ENCODE measurements at places on chromosomes 2 and 18. TPM values are rescaled to one million over a fixed set of nuclear protein-coding genes. Genes with fewer than 3 reads are reported as not detected.

DNA sequence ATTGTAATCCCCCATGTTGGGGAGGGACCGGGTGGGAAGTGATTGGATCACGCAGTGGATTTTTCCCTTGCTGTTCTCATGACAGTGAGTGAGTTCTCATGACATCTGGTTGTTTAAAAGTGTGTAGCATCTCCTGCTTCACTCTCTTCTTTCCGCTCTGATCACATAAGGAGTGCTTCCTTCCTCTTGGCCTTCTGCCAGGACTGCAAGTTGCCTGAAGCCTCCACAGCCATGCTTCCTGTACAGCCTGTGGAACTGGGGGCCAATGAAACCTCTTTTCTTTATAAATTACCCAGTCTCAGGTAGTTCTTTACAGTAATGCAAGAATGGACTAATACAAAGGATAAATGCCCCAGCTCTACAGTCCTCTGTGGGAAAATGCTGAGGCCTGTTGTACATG is 437.5 kb upstream of the NXPH2 start:
- DNase-seq = no peak

- DNase-seq = no peak
Measured at GRCh38 chr2:211512806-211513205, 956.4 kb downstream of the CPS1 start.

GRCh38 chr18:24818441-24818840 is 358.0 kb downstream of the HRH4 start:
- DNase-seq = no peak

DNA sequence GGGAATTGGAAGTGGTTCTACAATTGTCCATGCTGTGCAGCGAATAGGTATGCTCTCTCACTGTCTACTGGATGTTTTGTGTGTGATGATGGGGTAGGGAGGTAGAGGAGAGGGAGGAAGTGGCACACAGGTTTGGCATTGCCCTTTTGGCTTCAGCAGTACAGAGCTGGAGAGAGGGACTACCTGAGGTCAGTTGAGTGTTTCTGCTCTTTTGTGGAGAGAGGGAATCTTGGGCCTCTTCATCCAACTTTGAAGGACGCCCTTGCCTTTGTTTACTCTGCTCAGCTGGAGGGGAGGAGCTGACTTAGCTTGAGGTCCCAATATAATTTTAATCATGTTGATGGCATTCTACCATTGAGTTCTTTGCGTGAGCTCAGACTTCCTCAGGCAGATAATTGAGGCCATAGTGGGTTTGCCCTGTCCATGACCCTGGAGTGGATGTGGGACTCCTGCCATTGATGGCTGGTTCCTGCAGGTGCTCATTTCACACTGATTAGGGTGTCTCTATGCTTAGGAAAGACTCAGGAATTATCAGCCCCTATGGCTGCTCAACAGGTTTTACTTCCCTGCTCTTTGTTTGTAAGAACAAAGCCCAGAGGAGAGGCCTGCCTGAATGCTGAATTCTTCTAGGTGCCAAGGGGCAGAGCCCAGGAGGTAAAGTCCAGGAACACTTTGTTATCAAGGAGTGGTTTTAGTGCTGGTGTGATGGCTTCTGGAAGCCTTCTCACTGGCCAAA is 7.2 kb downstream of the RPIA start:
- DNase-seq = no peak

- no peak for DNase-seq
Measured at GRCh38 chr18:9079818-9080528, 22.5 kb upstream of the NDUFV2 start.

GRCh38 chr2:112474844-112475486 is 7.0 kb upstream of the TTL start:
- no peak for DNase-seq

DNA sequence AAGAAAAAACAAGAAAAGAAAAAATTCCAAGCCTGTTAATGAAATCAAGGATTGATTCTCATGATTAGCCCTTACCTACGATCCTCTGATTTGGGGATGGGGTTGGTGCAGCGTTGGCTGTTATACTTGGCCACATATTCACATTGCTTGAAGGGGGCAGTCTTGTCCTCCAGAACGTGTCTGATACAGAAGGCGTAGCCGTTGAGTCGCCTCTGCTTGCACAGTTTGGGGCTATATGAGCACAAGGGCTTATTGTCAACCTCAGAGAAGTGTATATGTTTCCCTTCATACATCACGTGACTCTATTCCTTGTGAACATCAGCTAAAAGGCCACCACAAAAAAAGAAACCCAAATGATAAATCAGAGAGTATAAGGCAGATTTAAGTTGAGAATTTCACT is 23.2 kb downstream of the INO80D start:
- DNase-seq = no peak

DNA sequence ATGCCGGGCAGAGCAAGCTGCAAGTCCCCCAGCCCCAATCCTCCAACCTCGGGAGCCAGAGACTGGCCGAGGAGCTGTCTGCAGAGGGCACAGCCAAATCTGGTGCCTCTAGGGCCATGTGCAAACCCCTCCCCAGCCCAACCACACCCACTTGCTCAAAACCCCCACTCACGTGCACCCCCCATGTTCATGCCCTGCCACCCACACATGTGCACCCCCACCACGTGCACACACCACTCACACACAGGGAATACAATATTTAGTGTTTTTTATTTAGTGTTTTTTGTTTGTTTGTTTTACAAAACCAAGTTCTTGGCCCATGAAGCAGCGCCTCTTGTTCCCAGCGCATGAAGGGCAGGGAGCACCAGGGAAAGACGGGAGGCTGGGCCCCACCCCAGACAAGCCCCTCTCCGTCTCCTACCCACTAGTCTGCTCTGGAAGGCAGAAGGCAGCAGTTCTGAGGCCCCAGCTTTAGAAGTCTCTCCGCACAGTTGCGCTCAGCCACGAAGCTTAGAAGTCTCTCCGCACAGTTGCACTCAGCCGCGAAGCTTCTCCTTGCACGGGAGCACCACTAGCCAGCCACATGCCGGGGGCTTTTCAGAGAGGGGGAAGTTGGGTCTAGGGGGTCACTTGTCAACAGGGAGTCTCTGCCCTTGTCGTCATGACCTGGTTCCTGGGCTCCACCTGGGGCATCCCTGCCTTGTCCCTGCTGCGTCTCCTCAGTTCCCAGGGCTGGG is 276.1 kb upstream of the HDAC4 start:
- DNase-seq = no peak

DNA sequence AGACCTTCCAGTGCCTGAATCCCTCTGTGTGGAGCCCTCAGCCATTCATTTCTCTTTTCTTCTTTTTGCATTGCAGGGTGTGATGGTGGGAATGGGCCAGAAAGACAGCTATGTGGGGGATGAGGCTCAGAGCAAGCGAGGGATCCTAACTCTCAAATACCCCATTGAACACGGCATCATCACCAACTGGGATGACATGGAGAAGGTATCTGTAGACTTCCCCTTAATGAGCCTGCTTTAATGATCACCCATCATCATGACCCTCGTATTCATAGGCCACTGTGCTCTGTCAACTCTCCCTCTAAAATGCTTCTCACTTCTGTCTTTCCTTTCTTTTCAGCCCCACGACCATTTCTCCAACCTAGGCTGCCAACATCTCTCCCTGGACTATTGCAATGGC is 9.5 kb downstream of the ACTG2 start:
- no peak for DNase-seq

- no peak for DNase-seq
Measured at GRCh38 chr2:95350774-95351597, 51.5 kb upstream of the FAHD2A start.

GRCh38 chr18:13536578-13536977 is 189.8 kb downstream of the FAM210A start:
- no peak for DNase-seq

DNA sequence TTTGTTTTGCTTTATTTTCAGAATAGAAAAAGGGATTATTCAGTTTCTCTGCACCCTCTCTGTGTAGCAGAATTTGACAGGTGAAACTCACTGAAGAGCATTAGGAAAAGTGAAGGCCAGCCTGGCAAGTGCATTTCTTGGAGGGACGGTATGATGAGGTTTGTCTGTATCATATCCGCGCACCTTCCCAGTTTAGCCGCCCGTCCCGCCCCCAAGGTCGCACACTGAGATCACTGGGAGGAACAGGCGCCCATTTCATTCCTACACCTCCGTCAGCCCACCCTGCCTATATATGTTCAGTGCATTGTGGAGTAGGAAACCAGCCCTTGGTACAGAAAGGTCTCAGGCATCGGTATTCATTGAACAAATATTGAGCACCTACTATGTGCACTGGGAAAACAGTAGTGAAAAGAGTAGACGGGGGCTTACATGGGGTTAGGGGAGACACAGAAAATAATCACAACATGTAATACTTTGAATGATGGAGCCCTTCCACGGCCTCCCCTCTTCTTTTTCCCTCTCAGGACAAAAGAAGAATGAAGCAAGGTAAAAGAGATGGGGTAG is 678 bp upstream of the FECH start:
- no peak for DNase-seq

DNA sequence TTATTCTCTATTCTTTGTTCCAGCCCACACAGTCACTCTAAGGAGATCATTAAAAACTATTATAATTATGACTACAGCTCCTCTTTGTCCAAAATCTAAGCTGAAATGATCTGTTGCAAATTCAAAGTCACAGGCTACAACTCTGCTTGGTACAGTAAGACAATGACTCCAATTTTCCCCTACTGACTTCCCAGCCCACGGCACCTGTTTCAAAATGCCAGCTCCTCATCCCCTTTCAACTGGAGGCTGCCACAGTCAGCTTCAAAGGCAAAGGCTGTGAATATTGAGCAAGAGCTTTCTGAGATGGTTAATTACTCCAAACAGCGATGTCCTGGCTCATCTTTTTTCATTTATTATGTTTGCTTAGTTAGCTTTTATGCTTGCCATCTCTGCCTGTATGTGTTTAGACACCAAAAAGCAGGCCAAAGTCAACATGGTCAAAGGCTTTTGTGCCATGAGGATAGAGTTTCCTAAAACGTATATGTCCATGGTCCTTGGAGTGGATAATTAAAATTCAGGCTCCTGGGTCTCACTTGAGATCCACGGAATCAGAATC is 141.1 kb downstream of the DOCK10 start:
- DNase-seq = no peak

GRCh38 chr2:227267410-227268115 is 57.5 kb upstream of the MFF start:
- DNase-seq = no peak

- DNase-seq = no peak
Measured at GRCh38 chr2:178315488-178315948, 121.2 kb downstream of the OSBPL6 start.

GRCh38 chr18:9835113-9835755 is 50.5 kb upstream of the TXNDC2 start:
- DNase-seq = no peak

- no peak for DNase-seq
Measured at GRCh38 chr2:203802342-203803052, 65.1 kb upstream of the CTLA4 start.

GRCh38 chr2:62569907-62570841 is 64.2 kb upstream of the TMEM17 start:
- DNase-seq = peak; percentile 46

GRCh38 chr2:170823088-170823897 is 6.6 kb downstream of the GAD1 start:
- DNase-seq = no peak

DNA sequence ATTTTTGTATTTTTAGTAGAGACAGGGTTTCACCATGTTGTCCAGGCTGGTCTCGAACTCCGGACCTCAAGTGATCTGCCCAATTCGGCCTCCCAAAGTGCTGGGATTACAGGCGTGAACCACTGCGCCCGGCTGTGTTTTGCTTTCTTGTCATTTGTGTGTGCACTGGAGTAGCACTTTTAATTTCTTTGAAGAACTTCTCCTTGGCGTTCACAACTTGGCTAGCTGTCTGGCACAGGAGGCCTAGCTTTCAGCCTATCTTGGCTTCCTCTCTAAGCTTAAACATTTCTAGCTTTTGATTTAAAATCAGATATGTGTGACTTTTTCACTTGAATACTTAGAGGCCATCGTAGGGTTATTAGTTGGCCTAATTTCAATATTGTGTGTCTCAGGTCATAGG is 93.0 kb downstream of the COMMD1 start:
- no peak for DNase-seq

- DNase-seq = no peak
Measured at GRCh38 chr2:212523756-212524155, 14.8 kb downstream of the ERBB4 start.

DNA sequence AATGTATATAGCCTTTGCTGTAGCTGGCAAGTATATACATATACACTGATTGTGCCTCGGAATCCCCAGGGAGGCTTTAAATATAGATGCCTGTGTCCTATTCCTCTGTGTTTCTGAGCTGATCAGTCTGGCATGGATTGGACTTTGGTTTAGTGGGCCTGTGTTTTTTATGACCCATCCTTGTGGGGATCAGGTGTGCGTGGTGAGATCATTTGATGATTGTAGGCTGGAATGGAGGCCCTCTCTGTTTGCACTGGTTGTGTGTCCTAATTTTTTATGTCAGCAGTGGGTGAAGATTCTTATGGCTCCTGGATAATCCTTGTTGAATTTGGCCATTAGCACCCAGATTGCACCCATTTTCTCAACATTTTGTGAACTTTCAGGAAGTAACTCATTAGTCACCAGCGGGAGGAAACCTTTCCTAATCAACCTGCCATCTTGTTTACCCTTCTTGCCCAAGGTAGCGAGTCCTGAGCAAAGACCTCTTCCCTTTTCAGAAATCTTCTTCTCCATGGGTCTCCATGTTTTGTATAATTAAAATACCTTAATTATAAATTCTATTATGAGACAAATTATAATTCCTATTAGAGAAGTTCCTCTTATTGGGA is 75.8 kb downstream of the UGGT1 start:
- DNase-seq = no peak

GRCh38 chr18:46624127-46624526 is 32.9 kb downstream of the LOXHD1 start:
- DNase-seq = no peak

DNA sequence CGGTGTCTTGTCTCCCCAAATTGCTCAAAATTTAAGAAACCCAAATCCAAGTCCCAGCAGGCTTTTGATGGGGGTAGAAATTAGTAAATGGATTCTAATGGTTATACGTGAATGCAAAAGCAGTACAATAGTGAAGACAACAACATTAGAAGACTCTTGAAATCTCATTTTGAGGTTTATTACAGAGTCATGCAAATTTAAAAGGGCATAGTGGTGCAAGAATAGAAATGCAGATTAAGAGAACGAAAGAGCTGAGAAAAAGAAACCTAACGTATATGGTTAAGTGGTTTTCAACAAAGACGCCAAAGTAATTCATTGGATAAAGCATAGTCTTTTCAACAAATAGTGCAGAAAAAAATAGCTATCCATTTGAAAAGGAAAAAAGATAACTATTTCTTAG is 33.2 kb upstream of the CXXC1 start:
- no peak for DNase-seq

The SPHKAP gene
- total RNA-seq = 0.38 TPM

The CD226 gene
- total RNA-seq = 2.7 TPM

The POTEF gene
- not detected for total RNA-seq

The AAK1 gene
- total RNA-seq = 62.4 TPM

The CNTNAP5 gene
- total RNA-seq = not detected

The MIB1 gene
- total RNA-seq = 45.1 TPM

The USP37 gene
- total RNA-seq = 11.5 TPM

The CCDC178 gene
- not detected for total RNA-seq

The VIT gene
- 3.5 TPM for total RNA-seq

The UCN gene
- 1.2 TPM for total RNA-seq

The FBXO48 gene
- total RNA-seq = 2.6 TPM

The IRS1 gene
- total RNA-seq = 29.0 TPM

The UGT1A8 gene
- 12.2 TPM for total RNA-seq

The NPPC gene
- not detected for total RNA-seq

The SH3RF3 gene
- 3.0 TPM for total RNA-seq

The FAM110C gene
- 33.6 TPM for total RNA-seq
